Islet precursor cell (in vitro differentiated cells): ENCODE measurements at places on chromosomes 11 and 22.

- no peak for DNase-seq
These were observed 16.2 kb downstream of the MADD start for GRCh38 chr11:47285969-47286770.

- no peak for DNase-seq
These were observed 32.4 kb downstream of the CNTF start for GRCh38 chr11:58654908-58655296.

- no peak for DNase-seq
These were observed 2.1 kb downstream of the CSNK1E start for GRCh38 chr22:38314933-38315822.

DNA sequence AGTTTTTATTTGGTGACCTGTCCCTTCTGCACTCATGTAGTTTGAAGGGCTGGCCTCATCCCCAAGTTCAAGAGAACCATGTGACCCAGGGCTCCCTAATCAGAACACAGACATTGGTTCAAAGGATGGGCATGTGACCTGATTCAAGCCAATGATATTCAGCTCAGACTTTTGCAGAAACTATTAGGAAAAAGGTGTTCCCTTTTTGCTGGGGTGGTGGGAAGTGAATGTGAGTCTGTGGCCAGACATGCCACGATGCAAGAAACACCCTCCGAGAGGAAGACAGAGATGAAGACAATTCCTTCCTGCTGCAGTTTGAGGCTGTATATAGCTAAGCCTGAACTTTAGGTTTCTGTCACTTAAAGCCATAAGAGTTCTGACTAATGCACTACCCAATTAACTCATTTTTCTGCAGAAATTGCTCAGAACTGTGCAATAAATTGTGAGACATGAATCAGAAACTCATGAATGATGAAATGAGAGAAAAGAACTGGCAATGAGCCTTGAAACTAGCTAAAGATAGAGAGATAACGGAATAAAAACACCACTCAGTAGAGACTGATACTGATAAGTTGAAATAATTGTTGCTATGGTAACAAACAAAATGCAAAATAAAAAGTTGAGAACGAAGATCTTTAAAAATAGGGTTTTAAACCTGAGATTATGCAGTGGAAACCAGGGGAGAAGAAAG lies 9.2 kb upstream of the MAPK1 start:
- peak; percentile 10 for DNase-seq

- DNase-seq: no peak
These were observed 5.9 kb downstream of the RNF215 start for GRCh38 chr22:30381264-30381663.

DNA sequence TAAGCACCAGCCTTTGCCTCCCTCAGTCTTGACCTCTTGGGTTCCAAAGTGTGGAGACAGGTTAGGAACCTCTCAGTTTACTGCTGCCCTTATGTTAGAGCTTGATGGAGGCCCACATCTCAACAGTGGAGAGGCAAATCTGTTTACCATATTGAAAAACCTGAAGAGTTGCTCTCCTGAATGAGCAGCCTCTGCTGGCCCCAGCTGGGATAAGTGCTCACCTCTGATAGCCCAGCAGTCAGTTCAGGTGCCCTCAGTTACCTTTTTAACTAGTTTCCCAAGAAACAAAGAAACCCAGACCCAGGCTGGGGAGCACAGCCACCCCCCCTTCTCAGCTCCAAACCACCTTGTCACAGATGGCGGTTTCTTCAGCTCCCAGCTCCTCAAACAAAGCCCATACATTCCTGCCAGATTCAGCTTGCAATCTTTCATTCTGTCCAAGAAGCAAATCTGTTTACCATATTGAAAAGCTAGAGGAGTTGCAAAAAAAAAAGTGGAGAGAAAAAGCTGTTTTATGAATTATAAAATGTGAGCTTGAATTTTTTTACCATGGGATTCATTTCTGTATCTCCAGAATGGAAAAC lies 57.2 kb downstream of the PPFIBP2 start:
- DNase-seq: no peak

- DNase-seq: no peak
These were observed 261.2 kb upstream of the UBASH3B start for GRCh38 chr11:122394313-122394712.

- peak; percentile 89 for DNase-seq
These were observed 4.9 kb upstream of the ATP6V1E1 start for GRCh38 chr22:17633217-17633997.

DNA sequence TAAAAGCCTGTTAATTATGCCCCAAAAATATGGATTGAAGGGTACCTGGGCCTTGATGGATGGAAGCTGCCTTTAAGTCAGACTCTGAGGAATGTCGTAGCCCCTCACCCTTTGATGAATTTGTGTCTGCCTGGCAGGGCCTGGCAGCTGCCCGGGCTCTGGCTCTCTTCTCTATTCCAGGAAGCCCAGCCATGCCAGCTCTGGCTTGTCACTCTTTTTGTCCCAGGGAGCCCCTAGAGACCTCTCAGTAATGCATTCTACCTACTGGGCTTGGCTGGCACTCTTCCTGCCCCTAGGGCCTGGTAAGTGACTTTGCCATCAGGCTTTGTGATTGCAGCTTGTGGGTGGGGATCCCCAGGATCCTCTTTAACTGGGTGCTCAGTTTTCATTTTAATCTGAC lies 103.8 kb downstream of the GRIK4 start:
- DNase-seq: no peak

GRCh38 chr22:26485806-26486390 lies 2.2 kb downstream of the SRRD start:
- no peak for DNase-seq

DNA sequence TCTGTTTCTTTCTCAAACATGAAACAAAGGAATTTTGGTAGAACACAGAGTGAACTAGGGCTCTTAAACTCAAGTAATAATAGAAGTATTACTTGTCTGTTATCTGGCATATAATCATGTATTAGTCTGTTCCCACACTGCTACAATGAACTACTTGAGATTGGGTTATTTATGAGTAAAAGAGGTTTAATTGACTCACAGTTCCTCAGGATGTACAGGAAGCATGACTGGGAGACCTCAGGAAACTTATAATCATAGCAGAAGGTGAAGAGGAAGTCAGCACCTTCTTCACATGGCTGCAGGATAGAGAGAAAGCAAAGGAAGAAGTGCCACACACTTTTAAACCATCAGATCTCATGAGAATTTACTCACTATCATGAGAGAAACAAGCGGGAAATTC lies 273.4 kb downstream of the ETS1 start:
- no peak for DNase-seq

- DNase-seq: peak; percentile 22
These were observed 661.8 kb upstream of the B3GAT1 start for GRCh38 chr11:135073870-135074269.

- DNase-seq: no peak
These were observed 288.4 kb upstream of the PITPNB start for GRCh38 chr22:28207281-28208030.

DNA sequence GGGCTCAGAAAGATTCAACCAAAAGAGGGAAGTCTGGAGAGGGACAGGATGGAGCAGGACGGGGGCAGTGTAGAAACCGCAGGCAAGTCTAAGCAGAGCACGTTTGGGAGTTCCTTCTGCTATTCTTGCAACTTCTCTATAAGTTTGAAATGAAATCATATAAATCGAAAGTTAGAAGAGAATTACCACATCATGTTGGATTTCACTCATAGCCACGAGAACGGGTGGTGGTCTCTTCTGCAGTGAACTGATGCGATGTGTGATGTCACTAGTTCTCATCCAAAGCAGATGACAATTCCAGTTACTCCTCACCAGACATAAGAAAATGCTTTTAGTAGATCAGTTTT lies 36.0 kb downstream of the KCNQ1 start:
- no peak for DNase-seq

DNA sequence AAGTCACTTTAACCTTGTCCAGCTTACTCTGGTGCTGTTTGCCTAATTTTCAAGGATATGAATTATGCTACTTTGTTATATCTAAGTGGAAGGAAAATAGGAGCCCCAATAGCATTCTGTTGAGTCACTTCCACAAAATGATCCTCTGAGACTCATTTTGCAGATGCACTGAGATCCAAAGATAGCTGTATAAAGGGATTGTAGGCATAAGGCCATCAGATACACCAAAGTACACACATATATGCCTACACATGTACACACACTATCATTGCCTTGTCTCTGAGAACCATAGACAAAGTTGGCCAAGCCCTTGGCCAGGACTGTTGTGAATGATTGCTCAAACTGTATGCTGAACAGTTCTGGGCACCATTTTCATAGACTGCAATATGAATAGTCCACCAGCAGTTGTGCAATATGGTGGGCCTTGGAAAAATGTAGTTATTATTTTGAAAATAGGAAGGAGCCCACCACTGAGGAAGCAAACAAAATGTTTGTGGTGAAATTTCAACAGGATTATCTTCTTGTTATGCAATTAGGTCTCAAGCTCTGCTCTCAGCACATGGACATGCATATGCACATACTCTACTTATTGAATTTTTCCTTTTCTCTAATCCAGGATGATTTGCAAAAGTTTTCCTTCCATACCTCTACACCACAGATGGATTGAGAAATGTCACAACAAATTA lies 186.0 kb upstream of the CTSC start:
- DNase-seq: no peak

DNA sequence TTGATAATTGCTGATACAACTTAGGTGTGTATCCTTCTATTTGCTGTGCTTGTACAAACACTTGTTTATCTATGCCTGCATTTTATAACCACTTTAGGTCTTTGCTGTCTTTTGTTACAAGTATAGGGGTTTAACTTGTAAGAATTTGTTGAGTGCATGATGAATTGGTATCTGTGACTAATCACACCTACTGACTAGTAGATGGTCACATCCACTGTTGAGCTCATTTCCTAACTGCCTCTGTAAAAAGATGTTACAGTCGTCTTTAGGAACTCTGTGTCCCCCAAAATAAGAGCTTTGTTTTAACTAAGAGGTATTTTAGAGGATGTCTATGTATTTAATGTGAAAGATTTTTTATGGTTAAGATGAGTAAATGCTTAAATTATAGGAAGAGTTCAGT lies 60.5 kb downstream of the HIPK3 start:
- no peak for DNase-seq

- peak; percentile 32 for DNase-seq
These were observed 72.6 kb downstream of the NCAPD3 start for GRCh38 chr11:134151083-134151747.

- no peak for DNase-seq
These were observed 39.2 kb upstream of the DMC1 start for GRCh38 chr22:38608992-38609750.

DNA sequence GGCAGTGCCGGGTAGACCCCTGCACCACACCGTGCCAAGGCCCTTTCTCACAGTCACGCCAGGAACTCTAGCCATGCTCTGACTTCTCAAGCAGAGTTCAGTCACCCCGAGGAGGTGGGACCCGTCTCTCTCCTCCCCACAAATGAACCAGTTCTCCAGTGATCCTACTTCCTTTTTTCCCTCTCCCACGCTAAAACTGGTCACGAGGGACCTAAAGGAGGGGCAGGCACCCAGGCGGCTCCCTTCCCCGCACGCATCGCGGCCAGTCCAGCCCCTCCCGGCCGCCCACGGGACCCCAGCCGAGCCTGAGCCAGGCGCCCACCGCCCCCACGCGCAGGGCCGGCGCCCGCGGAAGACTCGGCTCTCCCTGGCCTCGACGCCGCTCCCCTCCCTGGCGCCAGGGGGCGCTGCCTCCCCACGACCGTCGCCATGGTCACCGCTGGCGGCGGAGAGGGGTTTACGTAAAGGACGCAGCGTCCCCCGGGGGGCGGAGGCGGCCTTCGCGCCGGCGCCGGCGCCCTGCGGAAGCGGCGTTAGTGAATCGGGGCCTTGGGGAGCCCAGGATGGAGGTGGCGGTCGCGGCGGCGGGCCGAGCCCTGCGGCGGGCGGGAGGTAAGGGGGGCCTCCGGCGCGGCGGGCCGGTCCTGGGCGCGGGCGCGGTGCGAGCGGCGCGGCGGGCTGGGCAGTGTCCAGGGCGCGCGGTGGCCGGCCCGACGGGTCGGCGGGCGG lies at the start of gene DAGLA:
DAGLA (plus strand) TSS at position 499 of the 729 bp plus-strand sequence. CDS start 39,765 bp downstream, outside the sequence.
- DNase-seq: no peak

- peak; percentile 88 for DNase-seq
These were observed 1.1 kb upstream of the BIRC2 start for GRCh38 chr11:102345904-102346303.

GRCh38 chr11:61700720-61701119 lies 20.5 kb downstream of the DAGLA start:
- DNase-seq: no peak

GRCh38 chr11:87851234-87851633 lies 324.0 kb downstream of the RAB38 start:
- DNase-seq: no peak

- DNase-seq: no peak
These were observed 155.8 kb downstream of the DSCAML1 start for GRCh38 chr11:117641008-117641915.

DNA sequence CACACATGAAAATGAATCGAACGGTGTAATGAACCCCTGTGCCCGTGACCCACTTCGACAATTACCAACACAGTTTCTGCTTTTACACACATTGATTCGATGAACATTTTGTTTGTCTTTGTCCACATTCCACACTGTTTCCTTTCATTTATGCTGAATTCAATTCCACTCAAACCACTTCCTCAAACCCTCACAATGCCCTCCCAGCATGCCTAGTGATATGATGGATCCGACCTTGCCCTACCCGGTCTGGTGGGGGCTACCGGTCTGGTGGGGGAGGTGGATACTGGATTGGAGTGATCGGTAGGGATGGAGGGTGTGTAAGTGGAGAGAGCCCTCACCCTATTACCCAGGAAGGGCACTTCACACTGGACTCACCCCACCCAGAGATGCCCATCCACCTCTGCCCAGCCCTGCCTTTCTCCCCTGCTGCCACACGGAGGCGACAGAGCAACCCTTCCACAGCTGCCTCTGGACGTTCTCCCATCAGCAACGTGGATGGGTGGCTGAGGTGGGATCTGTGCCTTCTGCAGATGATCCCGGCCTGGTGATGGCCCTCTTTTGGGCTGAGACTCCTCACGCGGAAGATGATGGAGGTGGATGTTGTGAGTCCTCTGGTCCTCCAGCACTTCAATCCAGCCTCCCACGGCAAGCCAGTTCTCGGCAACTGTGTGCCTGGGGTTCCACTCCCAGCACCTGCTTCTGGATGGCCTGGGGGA lies 33.0 kb upstream of the P2RY2 start:
- DNase-seq: peak; percentile 84

DNA sequence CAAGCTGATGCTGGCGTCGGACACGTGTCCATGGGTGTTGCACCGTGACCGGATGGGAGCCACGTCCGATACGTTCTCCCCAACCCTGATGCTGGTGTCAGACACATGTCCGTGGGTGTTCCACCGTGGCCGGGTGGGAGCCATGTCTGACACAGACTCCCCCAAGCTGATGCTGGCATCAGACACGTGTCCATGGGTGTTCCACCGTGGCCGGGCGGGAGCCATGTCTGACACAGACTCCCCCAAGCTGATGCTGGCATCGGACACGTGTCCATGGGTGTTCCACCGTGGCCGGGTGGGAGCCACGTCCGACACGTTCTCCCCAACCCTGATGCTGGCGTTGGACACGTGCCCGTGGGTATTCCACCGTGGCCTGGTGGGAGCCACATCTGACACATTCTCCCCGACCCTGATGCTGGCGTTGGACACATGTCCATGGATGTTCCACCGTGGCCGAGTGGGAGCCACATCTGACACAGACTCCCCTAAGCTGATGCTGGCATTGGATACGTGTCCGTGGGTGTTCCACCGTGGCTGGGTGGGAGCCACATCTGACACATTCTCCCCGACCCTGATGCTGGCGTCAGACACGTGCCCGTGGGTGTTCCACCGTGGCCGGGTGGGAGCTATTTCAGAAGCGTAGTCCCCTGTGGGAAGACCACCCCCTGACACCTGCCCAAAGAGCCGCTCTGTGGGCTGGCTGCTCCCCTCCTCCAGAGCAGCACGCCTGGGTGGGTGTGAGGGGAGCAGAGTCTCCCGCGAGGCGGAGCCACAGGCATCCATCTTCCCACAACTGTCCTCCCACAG lies 20.0 kb downstream of the SELENOO start:
- DNase-seq: peak; percentile 45

GRCh38 chr22:44460287-44460686 lies 37.7 kb downstream of the RTL6 start:
- no peak for DNase-seq
